ENCODE measurements at places on chromosomes 7 and 10. TPM values are rescaled to one million over a fixed set of nuclear protein-coding genes. Genes with fewer than 3 reads are reported as not detected.

- peak; percentile 61 for DNase-seq
Measured at GRCh38 chr7:97771576-97771975, 39.7 kb downstream of the TAC1 start.

Gene VPS26A
- polyA plus RNA-seq = 35.9 TPM

GRCh38 chr10:79226391-79227245, 120.7 kb upstream of the PPIF start:
- DNase-seq = no peak

DNA sequence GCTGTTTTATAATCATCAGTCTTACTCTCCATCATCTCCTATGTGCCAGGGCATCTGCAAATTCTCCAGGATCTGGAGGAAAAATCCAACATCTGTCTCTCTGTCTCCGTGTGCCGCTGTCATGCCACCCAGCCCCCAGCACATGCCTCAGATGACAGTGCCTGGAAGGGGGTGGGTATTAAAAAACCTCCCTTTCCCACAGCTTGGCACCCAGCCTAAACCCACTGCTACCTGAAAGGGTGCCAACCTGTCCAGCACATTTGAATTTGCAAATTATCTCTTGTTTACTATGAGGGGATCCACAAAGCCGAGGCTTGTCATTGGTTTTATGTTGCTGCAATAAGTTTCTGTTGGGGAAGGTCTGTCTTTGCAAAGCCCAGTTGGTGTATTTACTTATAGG, 73.1 kb downstream of the EMX2 start:
- no peak for DNase-seq

Gene PLPP4
- polyA plus RNA-seq = 0.60 TPM

GRCh38 chr7:140209866-140210609, 33.3 kb upstream of the KDM7A start:
- DNase-seq = no peak

Gene ST8SIA6
- polyA plus RNA-seq = 1.5 TPM

GRCh38 chr7:41861642-41862041, 158.8 kb upstream of the INHBA start:
- no peak for DNase-seq

DNA sequence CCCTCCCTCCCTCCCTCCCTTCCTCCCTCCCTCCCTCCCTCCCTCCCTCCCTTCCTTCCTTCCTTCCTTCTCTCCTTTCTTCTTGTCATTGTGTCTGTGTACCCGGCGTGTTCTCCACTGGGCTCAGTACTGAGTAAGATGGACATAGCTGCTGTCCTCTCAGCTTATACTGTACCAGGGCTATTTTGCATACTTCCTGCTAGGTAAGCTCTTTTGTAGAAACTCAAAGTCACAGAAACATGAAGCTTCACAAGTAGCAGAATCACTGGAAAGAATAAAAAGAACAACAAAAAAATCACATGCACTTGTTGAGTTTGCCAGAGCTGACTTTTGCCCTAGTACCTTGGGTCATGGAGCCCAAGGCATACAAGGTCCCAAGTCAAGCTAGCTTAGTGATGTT, 125.7 kb downstream of the PLPP4 start:
- DNase-seq = no peak

Gene SMNDC1
- polyA plus RNA-seq = 12.3 TPM

Gene SPDYE16
- polyA plus RNA-seq = 0.10 TPM

DNA sequence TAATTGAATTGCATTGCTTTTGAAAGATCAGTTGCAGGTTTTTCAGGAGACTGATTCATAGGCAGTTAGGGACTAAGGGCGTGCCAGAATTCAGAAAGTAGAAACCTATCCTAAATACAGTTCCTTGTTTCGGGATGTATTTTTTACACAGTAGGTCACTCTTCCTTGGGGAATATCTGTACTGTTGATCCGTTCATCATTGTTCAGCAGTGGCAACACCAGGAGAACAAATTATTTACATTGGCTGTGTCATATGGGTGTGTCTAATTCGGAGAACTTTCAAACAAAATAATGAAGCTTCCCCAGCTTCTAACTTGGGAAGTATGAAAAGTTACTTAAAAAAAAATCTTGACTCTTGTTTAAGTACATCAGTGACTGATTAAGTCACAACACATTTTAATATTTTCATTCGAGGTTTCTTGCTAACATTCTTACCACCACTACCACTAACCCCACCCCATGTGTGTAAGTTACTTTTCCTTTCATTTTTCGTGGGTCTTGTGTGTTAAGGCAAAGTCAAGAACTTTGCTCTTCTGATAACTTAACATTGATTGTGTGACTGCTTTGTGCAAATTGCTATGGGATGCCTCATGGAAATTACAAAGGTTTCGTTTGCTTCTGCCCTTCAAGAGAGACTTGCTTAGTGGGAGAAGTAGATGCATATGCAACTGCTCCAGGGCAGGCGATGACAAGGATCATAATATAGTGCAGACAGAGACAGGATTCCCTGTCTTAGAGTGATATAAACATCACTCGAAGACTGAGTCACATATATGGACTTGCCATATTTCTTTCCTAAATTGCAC, 43.8 kb upstream of the RPA3 start:
- peak; percentile 82 for DNase-seq

DNA sequence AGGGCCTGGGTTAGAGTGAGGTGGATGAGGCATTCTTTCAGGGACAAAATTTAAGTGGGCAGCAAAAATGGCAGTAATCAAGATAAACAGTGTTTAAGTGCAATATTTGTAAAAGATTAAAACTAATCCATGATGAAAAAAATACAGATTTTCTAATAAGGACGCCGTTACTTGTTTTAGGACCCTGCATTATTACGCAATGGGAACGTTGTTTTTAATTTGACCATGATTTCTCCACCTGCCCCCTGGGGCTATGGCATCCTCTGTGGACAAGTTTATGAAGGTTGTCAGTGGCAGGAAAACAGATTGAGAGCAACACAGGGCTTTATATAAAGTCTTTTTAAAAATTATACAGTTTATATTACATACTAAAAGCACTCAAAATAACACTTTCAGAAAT, 380.6 kb upstream of the PHF14 start:
- DNase-seq = no peak

DNA sequence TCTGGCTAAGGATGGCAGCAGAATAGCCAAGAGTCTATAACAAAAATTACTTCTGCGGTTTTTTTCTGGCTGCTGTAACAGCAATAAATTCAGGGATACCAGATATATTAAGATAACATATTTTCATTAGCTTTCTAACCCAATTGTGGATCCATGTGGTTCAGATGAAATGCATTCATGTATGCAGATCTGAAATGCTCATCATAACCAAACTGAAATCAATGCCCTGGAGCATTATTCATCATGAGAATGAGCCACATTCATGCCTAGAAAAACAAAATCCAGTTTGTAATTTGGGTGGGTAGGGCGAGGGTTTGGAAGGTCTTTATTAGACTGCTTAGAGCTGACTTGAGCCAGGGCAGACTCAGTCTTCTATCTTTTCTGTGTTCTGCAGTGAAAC, 69.8 kb upstream of the SEMA3A start:
- DNase-seq = no peak

GRCh38 chr10:25405871-25406270, 231.1 kb downstream of the GPR158 start:
- DNase-seq = no peak

Gene AGR2
- 1,156 TPM for polyA plus RNA-seq

Gene MMRN2
- 0.45 TPM for polyA plus RNA-seq

- no peak for DNase-seq
Measured at GRCh38 chr10:7483848-7484247, 73.0 kb upstream of the SFMBT2 start.

DNA sequence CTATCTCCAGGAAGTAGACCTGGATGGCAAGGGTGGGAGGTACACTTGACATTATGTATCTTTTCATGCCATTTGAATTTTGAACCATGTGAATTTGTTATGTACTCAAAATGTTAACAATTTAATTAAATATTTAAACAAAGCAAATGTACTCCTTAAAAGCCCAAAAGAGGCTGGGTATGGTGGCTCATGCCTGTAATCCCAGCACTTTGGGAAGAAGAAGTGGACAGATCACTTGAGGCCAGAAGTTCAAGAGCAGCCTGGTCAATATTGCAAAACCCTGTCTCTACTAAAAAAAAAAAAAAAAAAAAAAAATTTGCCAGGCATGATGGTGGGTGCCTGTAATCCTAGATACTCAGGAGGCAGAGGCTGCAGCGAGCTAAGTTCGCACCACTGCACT, 136.9 kb upstream of the ASAH2 start:
- DNase-seq = no peak
